Non-pigmented ciliary epithelial cell (primary cell): ENCODE measurements at places on chromosomes 3 and 15.
A peak's percentile ranks its signal among the peaks of the same experiment; 100 is the strongest.

- no peak for DNase-seq
These were observed 53.7 kb downstream of the DNAJB8 start for GRCh38 chr3:128413003-128413370.

- DNase-seq: no peak
These were observed 90.2 kb downstream of the HES1 start for GRCh38 chr3:194225988-194226663.

DNA sequence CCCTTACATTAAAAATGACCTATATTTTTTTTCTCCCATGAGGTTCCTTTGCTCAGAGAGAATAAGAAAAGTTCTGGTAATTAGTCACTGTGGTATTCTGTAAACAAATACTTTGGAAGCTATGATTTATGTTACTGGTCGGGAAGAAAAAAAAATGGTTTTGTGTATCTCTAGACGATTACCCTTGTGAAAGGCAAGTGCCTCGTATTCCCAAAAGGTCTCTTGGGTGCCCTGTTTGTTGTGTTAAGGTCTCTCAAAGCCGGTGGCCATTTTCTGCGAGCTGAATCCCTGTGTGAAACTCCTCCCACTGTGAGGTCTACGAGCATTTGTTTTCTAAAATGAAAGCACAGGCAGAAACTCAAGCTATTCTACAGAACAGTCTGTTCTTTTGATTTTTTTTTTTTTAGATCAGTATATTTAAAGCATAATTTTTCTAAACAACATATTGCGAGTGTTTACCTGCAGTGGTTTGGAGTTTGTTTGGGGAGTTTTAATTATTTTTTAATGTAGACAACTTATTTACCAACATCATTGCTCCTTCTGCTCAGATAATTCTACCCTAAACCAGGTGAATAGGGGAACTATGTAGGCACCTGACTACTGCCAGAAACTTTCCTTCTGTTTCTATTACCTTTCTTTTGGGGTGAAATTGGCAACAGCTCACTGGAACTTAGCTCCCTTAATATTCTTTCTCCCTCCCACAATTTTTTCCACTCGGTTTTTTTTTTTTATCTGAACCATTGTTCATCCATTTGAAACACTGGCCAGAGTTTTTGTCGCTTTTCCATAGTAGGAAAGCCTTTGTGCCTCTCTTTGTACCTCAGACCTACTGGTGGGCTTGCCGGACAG lies 44.0 kb downstream of the ZBTB38 start:
- DNase-seq: peak; percentile 68

DNA sequence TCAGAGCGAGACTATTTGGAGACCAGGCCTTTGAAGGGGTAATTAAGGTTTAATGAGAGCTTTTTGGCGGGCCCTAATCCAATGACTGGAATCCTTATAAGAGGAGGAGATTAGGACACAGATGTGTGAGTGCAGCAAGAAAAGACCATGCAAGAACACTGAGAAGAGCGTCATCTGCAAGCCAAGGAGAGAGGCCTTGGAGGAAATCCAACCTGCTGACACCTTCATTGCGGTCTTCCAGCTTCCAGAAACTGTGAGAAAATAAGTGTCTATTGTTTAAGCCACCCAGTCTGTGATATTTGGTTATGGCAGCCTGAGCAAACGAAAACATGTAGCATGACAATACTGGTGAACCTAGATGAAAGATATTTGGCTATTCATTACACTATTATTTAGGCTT lies 23.0 kb upstream of the MUSTN1 start:
- DNase-seq: no peak

- DNase-seq: no peak
These were observed 48.7 kb downstream of the BSN start for GRCh38 chr3:49602877-49603411.
